Stimulated activated CD4-positive, alpha-beta T cell treated with anti-CD3 and anti-CD28 coated beads, Interleukin-1b, Interleukin-23, amount 100 ng/mL, for 1 hour (primary cell): ENCODE measurements at places on chromosomes 2 and 18.

DNA sequence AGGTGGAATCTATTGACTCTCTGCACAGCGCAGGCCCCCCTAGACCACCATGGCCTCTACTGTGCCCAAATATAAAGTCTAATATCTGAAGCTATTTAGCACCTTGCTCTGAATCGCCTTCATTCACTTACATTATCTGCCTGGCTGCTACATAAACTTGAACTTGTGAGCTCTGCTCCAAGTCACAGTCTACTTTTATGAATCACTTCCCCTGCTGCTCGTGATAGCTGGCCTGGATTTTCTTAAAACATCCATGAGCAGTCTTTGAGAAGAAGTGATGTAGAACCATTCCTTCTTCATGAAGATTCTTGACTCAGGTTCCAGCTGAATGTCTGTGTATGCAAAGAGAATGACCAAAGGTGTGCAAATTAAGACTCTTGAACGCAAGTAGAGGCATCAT lies 359.5 kb downstream of the RND3 start:
- no peak for DNase-seq

DNA sequence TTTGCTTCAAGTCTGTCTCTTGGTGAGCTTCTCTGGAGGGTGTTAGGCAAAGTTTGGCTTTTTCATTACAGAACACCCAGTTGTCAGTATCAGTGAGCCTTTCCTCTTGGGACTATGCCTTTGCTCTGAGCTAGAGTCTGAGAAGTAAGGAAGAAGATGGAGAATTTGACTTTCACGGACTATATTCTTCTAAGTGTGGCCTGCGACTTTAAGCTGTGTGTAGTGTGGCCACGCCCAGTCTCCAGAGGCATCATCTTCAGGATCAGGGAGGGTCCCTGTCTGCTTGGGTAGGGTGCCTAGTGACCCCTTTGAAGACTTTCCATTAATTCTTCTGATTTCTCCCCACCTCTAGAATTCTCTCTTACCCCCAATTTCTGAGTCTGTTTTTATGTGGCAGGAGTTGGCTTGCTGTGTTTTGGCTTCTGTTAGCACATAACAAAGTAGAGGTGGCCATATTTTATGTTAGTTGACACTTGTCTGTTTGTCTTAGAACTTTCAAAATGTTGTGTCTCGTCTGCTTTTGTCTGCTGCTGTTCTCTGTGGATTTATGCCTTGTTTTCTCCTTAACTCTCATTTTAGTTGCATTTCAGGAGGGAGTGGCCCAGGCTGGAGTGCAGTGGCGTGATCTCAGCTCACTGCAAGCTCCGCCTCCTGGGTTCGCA lies 8.6 kb downstream of the PLEKHB2 start:
- no peak for DNase-seq

DNA sequence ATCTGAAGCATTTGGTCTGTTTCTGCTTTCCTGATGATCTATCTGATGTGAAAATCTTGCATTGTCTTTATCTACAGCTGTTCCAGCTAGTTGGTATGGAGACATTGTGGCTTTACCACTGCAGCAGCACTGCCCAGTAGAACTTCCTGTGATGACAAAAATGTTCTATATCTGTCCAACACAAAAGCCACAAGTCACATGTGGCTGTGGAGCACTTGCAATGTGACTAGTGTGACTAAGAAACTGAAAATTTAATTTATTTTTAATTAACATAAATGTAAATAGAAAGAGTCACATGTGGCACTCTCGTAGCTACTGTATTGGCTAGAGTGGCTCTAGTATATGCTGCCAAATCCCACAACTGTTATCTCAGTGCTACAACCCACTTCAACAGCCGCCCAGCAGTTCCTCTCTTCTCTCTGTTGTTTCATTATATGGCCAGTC lies 425.7 kb downstream of the SETBP1 start:
- no peak for DNase-seq

GRCh38 chr2:178328037-178328436 lies 122.9 kb downstream of the PRKRA start:
- DNase-seq = no peak

GRCh38 chr2:170013802-170014551 lies 164.0 kb upstream of the MYO3B start:
- no peak for DNase-seq

- DNase-seq = no peak
Measured at GRCh38 chr18:63701952-63702351, 808 bp upstream of the SERPINB11 start.

DNA sequence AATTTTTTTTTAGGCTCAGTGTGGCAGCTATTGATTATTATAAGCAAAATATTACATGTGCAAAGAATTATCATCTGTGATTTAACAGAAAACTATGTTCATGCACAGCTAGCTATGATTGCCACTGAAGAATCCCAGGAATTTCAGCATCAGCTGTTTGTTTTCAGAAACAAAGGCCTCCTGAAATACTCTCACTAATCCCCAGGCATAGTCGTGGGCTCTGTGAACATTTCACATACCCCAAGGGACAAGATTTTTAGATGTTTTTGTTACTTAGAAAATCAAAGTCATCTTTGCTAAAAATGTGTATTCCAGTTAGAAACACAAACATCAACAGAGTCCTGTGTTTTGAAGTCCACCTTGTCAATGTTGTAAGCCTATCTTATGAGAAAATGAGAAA lies 156.1 kb downstream of the MYO1B start:
- no peak for DNase-seq

DNA sequence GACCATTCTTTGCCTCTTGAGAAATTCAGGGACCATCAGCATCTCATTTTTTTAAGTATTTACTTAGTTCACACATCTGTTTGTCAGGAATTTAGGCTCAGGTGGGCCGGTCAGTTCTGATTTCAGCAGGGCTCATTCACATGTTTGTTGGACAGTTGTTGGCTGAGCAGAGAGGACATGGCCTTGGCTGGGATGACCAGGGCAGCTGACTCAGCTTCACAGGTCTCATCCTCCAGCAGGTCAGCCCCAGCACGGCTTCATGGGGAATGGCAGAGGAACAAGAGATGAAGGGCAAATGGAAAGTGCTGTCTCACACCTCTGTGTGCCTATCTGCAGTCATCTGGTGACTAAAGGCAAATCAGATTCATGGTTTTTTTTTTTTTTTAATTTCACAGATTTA lies 136.1 kb upstream of the TMEM200C start:
- DNase-seq = no peak

DNA sequence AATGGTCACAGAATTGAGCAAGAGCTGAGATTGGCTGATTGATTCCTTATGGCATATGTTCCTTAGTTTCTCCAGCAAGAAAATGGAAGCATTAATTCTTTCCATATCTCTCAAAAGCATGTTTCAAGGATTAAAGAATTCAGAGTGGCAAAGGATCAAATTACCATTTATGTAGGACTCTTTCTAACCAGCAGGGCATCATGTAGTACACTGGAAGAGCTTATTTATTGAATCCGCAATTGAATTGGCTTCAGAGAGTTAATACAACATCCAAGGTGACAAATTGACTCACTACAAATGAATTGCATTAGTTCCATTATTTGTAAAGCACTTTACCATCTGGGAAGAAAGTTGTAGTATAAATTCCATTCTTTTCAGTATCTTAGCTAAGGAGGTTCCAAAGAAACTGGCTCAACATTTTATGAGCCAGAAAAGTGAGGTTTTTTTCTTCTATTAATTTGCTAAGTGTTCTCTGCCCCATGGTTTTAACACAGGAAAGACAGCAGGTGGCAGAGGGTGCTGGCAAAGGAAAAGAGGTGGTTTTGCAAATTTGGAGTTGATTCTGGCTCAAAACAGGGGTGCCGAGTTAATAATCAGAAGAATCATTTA lies 409.9 kb downstream of the MTX2 start:
- no peak for DNase-seq

DNA sequence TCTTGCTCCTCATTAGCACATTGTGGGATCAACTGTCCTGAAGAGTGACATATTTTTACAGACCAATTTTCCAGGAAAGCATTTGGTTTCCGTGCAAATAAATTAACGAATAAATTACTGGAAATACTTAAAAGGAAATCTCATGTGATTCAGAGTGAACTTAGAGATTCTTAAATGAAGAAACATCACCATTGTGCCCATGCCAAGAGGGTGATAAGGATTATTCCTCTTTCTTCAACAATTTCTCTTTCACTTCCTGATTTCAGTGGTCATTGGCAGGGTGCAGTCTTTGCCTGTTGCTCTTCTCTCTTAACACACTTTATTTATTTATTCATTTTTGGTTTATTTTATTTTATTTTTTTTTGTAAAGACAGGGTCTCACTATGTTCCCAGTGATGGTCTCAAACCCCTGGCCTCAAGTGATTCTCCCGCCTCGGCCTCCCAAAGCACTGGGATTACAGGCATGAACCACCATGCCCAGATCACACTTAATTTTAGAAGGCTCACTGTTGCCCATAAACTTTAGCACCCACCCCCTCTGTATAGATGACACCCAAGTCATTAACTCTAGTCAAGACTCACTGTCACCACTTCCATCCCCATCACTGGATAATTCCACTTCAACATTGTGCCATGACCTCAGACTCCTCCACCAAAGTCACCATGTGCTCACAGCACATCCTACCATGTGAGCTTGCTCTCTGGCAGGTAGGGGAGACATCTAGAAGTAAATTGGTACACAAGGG lies 92.6 kb upstream of the CERS6 start:
- DNase-seq = no peak

- DNase-seq = no peak
Measured at GRCh38 chr2:140835079-140835478, 1295.7 kb downstream of the LRP1B start.

DNA sequence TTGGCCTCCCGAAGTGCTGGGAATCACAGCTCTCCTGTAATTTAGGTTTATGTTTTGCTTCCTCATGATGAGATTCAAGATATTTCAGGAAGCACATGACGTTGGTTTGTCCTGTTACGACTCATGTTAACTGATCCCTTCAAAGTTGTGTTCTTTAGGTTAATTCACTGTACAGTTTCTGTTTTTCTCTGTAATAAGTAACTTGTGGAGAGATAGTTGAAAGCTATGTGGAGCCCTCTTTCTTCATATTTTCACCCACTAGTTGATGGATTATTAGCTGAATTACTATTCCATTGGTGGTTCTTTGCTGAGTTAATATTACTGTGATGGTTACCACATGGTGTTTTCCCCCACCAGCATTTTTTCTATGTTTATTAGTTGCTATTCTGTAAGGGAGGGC lies 18.3 kb upstream of the CHCHD5 start:
- no peak for DNase-seq

DNA sequence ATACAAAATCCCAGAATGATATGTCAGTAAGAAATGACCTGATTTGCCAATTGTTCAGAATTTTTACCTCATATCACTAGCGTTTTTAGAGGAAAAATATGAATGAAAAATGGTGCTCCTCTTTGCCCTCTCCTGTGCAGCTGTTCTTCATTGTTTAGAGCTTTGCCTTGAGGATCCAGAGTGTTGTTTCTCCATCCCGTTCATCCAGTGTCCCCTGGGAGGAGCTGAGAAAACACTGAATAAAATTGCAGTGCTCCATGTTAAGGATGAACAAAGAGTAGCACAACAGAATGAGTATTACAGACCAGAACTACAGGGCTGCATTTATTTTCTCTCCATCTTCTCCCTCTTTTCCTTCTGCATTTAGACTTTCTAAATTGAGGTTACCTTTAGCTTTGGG lies 133.1 kb downstream of the ADCYAP1 start:
- DNase-seq = no peak

- DNase-seq = no peak
Measured at GRCh38 chr2:64786343-64787018, 132.8 kb upstream of the SERTAD2 start.

GRCh38 chr2:68345129-68345875 lies 19.8 kb upstream of the PLEK start:
- DNase-seq = no peak

DNA sequence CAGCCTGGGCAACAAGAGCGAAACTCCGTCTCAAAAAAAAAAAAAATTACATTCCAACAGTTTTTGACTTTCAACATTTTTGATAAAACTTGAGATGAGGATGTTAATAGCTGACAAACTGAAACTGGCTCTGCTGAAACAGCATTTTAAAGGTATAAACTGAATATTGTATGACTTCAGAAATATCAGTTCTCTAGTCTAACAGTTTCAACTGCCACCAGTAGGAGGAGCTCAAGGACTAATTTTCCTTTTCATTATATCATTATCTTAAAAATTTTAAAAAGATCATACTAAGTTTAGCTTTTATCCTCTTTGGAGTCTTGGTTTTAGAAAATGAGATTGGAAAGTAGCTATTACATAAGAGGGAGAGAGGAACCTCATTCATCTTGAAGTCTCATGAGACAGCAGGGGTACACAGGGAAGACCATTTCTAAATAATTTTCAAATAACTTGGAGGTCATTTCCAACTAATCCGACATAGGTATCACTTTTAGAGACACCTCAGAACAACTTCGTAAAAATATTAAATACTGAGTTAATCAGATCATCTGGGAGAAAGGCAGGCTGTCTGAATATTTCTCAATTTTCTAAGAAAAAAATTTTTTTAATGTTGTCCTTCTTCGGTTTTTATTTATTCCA lies 37.6 kb upstream of the MCM6 start:
- peak; percentile 13 for DNase-seq

GRCh38 chr2:46333912-46334311 lies 36.7 kb downstream of the EPAS1 start:
- no peak for DNase-seq

GRCh38 chr2:74867841-74868658 lies 34.1 kb downstream of the HK2 start:
- DNase-seq = no peak

GRCh38 chr2:241366678-241367077 lies 10.6 kb downstream of the FARP2 start:
- DNase-seq = no peak

GRCh38 chr18:31511098-31511497 lies 13.1 kb downstream of the DSG2 start:
- DNase-seq = no peak

DNA sequence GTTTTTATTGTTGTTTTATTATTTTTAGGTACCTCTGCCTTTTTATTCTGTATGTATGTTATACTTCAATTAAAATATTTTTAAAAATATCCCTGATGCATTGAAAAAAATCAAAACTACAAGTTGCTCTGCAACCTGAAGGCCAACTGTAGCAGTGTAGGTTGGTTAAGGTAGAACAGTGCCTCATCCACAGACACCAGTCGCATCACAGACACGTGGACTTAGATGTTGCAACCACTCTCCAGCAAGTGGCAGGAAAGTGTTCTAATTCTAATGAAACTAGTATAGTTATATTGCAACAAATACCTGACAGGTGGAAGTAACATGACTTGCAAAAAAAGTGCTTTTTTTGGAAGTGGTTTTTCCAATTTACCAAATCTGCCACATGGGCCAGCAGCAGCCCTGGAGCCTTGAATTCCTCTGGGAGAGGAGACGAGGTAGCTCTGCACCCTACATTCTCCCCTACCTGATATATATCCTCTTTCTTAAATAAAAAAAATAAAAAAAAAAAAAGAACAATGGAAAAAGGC lies 28.4 kb upstream of the SLC3A1 start:
- DNase-seq = no peak

DNA sequence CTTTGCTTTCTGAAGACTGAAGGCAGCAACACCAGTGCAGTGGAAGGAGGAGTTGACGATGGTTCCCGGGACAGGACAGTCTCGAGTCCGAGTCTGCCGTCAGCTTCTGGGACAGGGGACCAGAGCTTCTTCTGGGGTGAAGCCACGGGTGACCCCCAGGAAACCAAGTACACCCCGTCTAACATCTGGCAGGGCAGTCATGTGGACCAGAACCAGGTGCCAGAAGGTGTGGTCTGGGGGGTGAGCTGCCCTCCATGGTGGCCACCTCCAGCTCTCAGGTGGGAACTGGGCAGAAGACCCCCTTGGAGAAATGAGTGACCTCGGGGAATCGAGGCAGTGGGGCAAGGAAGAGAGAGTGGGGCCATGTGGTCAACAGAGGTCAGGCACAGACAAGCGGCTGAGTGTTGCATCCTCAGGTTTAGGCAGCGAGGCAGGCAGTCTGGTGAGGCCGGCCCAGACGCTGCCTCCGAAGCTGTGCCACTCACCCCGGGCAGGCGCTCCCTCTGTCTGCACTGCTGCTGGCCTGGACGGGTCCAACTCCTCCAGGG lies 204.3 kb downstream of the HDAC4 start:
- no peak for DNase-seq
